ENCODE measurements at places on chromosomes 16 and 17. TPM values are rescaled to one million over a fixed set of nuclear protein-coding genes. Genes with fewer than 3 reads are reported as not detected.

HSD17B2 gene
- total RNA-seq = 0.18 TPM

ITGAD gene
- total RNA-seq = not detected

MLST8 gene
- total RNA-seq = 50.3 TPM

KRTAP1-1 gene
- total RNA-seq = 0.83 TPM

TUBG2 gene
- 3.6 TPM for total RNA-seq

GRCh38 chr17:75764711-75765421 lies at the start of gene GALK1:
Gene GALK1, minus strand, starts transcription at chr17:75765192. Its CDS starts 56 bp downstream, at chr17:75765136.
- no peaks in the 10 kb centered on the region for H3K27me3 ChIP-seq
- peak; percentile 55 for DNase-seq
- H3K4me3 ChIP-seq = peak within 1 kb of the TSS; percentile 55
- peaks cover 7% of the 10 kb centered on the region for H3K4me1 ChIP-seq
- H3K27ac ChIP-seq = peak within 1 kb of the TSS; percentile 25
- no peaks in the 10 kb centered on the region for H3K36me3 ChIP-seq

DNA sequence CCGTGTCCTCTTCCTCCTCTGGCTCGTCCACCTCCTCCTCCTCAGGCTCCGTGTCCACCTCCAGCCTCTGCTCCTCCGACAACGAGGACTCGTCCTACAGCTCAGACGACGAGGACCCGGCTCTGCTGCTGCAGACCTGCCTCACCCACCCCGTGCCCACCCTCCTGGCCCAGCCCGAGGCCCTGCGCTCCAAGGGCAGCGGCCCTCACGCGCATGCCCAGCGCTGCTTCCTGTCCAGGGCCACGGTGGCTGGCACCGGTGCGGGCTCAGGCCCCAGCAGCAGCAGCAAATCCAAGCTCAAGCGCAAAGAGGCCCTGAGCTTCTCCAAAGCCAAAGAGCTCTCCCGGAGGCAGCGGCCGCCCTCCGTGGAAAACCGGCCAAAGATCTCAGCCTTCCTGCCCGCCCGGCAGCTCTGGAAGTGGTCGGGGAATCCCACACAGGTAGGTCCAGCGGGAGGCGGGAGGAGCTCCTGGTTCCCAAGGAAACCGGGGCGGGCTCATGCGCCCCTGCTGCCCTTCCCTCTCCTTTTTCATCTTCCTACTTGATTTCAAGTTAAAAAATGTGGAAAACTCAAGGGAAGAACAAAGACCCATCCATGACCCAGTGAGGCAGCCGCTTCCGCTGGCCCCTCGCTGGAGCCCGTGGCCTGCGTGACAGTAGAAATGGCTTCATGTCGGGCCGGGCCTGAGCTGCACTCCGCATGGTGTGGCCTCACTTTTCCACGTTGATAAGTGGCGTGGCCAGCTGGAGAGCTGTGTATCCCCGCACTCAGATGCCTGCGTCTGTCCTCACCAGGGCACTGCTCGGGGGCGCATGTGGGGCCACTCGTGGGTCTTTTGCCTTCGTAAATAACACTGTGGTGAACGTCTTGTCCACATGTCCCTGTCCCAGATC lies 50.7 kb downstream of the ACTG1 start:
- H3K36me3 ChIP-seq = peaks cover 37% of the 10 kb centered on the region
- DNase-seq = no peak
- no peaks in the 10 kb centered on the region for H3K27me3 ChIP-seq
- H3K4me1 ChIP-seq = no peaks in the 10 kb centered on the region
- no peak overlapping the region for H3K27ac ChIP-seq

DNA sequence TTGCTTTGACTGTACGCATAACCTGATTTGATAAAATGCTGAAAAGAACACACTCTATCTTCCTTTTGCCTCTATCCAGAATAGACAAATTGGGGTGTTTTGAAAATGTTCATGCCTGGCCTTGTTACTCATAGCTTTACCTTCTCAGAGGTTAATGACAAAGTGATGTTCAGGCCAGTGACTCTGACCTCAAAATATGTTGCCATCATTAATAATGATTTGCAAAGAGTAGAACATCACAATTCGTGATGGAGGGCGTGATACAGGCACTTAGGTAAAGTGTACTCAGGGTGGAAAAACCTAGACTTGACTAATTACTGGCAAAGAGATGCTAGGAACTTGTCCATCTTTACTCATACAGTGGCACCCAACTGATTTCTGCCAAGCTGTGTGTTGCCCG lies 656.6 kb upstream of the SOX9 start:
- no peak overlapping the region for H3K27ac ChIP-seq
- no peaks in the 10 kb centered on the region for H3K27me3 ChIP-seq
- no peak overlapping the region for H3K4me3 ChIP-seq
- no peaks in the 10 kb centered on the region for H3K4me1 ChIP-seq

GRCh38 chr16:27486344-27486743 lies 63.4 kb downstream of the GTF3C1 start:
- H3K27ac ChIP-seq = no peak overlapping the region
- peaks cover 85% of the 10 kb centered on the region for H3K36me3 ChIP-seq
- no peaks in the 10 kb centered on the region for H3K27me3 ChIP-seq
- H3K4me3 ChIP-seq = no peak overlapping the region
- no peaks in the 10 kb centered on the region for H3K4me1 ChIP-seq

- H3K27ac ChIP-seq = no peak overlapping the region
- H3K4me3 ChIP-seq = no peak overlapping the region
- H3K36me3 ChIP-seq = no peaks in the 10 kb centered on the region
- no peak for DNase-seq
- peaks cover 13% of the 10 kb centered on the region for H3K27me3 ChIP-seq
Observed at GRCh38 chr16:55052741-55053415, 122.2 kb downstream of the IRX5 start.

GRCh38 chr17:41167561-41167960 lies 460 bp downstream of the KRTAP4-3 start:
- H3K4me1 ChIP-seq = no peaks in the 10 kb centered on the region
- H3K36me3 ChIP-seq = no peaks in the 10 kb centered on the region
- DNase-seq = no peak
- no peaks in the 10 kb centered on the region for H3K27me3 ChIP-seq
- H3K27ac ChIP-seq = no peak overlapping the region

GRCh38 chr17:10460062-10460461 lies 9.3 kb downstream of the MYH4 start:
- no peak overlapping the region for H3K4me3 ChIP-seq
- H3K36me3 ChIP-seq = no peaks in the 10 kb centered on the region
- H3K27me3 ChIP-seq = no peaks in the 10 kb centered on the region
- H3K4me1 ChIP-seq = no peaks in the 10 kb centered on the region
- no peak for DNase-seq
- no peak overlapping the region for H3K27ac ChIP-seq

GRCh38 chr17:28880572-28880945 lies 17.0 kb downstream of the FLOT2 start:
- no peaks in the 10 kb centered on the region for H3K27me3 ChIP-seq
- H3K36me3 ChIP-seq = peaks cover 57% of the 10 kb centered on the region
- H3K4me1 ChIP-seq = no peaks in the 10 kb centered on the region
- H3K27ac ChIP-seq = no peak overlapping the region
- no peak overlapping the region for H3K4me3 ChIP-seq

DNA sequence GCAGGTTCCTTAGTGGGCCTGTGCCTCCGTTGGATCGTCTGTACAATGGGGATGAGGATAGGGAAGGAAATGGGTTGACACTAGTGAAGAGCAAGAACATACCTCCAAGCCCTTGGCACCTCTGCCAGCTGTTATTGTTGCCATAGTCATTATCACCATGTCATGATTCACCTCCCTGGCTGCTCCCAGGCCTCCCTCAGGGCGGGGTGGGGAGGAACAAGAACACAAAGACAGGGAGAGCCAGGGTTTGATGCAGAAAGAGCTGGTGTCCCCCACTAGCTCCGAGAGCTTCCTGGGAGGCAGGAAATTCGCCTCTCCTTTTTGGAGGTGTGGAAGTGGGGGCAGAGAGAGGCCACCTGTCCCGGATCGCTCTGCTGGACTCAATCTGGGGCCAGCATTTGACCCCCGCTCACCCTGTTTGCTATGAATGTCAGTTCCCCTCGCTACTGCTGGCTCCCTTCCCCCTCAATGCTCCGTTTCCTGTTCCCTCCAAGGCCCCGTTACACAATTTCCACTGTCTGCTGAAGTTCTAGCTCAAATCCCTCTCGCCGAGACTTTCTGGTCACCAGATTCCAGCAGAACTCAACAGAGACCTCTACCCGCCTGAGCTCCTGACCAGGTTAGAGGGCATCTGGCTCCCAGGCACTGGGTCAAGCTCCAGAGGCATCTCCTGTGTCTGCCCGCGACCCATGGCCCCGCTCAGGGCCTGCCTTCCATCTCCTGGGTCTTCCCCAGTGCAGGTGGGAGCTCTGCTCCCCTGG lies 9.1 kb downstream of the TIMP2 start:
- H3K36me3 ChIP-seq = peaks cover 15% of the 10 kb centered on the region
- peak overlapping the region; percentile 42 for H3K27ac ChIP-seq
- no peak overlapping the region for H3K4me3 ChIP-seq
- DNase-seq = no peak

DNA sequence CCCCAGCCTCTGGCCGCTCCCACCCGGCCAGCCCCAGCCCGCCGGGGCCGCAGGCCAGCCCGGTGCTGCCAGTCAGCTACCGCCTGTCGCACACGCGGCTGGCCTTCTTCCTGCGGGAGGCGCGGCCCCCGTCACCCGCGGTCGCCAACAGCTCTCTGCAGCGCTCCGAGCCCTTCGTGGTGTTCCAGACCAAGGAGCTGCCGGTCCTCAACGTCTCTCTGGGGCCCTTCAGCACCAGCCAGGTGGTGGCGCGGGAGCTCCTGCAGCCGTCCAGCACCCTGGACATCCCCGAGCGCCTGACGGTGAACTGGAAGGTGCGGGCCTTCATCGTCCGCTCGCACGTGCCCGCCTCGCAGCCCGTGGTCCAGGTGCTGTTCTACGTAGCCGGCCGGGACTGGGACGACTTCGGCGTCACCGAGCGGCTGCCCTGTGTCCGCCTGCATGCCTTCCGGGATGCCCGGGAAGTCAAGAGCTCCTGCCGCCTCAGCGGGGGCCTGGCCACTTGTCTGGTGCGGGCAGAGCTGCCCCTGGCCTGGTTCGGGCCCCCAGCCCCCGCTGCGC lies 46.8 kb downstream of the TMEM132E start:
- H3K4me1 ChIP-seq = no peaks in the 10 kb centered on the region
- DNase-seq = no peak
- H3K36me3 ChIP-seq = no peaks in the 10 kb centered on the region
- peaks cover 23% of the 10 kb centered on the region for H3K27me3 ChIP-seq
- no peak overlapping the region for H3K4me3 ChIP-seq
- no peak overlapping the region for H3K27ac ChIP-seq

- DNase-seq = no peak
- H3K4me1 ChIP-seq = peaks cover 10% of the 10 kb centered on the region
- H3K36me3 ChIP-seq = peaks cover 32% of the 10 kb centered on the region
- H3K27ac ChIP-seq = no peak overlapping the region
- H3K27me3 ChIP-seq = no peaks in the 10 kb centered on the region
Observed at GRCh38 chr16:1688807-1689560, 10.9 kb downstream of the JPT2 start.

GRCh38 chr16:606656-607307 lies 16.9 kb downstream of the RAB40C start:
- no peak overlapping the region for H3K4me3 ChIP-seq
- H3K27ac ChIP-seq = no peak overlapping the region
- no peaks in the 10 kb centered on the region for H3K4me1 ChIP-seq
- DNase-seq = no peak

GRCh38 chr17:83099570-83100181 lies 20.3 kb downstream of the METRNL start:
- no peak for DNase-seq

DNA sequence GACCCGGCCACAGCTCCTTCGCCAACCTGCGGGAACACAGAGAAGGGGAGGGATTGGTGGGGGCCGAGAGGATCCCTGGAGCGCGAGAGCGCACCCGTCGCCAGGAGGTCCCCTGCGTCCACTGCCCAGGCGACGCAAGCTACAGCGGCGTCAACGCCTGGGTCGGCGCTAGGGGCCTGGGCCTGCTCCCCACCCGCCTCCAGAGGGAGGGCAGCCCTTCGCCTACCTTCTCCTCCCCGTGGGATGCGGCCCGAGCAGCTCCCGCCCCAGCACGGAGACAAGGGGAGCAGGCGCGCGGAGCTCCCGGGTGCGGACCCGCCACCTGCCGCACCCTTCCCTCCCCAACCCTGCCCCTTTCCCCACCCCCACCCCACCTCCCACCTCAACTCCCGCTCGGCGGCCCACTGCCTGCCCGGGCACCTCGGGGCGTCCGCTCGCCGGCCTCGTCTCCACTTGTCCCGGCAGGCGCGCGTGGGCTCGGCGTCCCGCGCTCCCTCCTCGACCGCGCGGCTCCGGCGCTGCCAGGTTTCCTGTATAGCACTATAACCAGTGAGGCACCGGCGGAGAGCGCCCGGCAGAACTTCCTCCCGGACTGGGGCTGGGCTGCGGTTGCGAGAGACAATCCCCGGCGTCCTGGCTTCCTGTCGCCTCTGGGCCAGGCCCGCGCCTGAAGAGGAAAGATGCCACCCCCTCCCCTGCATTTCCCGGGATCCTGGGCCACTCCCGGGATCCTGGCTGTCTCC lies 119.1 kb upstream of the SMURF2 start:
- no peaks in the 10 kb centered on the region for H3K27me3 ChIP-seq
- DNase-seq = no peak
- H3K4me3 ChIP-seq = no peak overlapping the region
- no peak overlapping the region for H3K27ac ChIP-seq
- H3K4me1 ChIP-seq = peaks cover 9% of the 10 kb centered on the region

DNA sequence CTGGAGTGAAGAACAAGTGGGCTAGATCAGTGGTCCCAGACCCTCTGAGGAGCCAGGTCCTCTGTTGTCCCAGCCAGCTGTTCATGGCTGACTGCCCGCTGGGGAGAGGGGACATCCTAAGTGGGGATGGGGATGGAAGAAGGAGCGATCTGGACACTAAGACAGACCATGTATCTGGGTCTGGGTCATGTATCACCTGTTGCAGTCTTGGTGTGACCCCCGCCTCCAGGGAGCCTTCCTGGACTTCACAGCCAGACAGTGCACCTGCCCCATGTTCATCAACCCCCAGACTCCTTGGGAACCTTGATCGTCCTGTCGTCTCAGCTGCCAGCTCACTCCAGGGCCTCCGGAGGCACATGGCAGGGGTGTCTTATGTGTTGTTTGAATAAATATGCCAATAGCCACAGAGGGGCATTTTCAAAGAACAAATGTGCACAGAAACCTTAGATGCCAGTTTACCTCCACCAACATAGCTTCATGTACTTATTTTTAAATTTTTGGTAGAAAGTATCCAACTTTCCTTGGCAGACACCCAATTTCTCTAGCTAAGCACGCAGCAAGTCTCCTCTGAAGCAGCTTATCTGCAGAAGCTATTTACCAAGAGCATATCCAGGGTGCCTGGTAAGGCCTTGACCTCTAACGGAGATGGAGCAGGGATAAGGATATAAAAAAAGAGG lies 43.2 kb downstream of the CRISPLD2 start:
- no peaks in the 10 kb centered on the region for H3K4me1 ChIP-seq
- H3K27me3 ChIP-seq = no peaks in the 10 kb centered on the region
- H3K36me3 ChIP-seq = peaks cover 58% of the 10 kb centered on the region
- no peak overlapping the region for H3K27ac ChIP-seq
- no peak for DNase-seq

- no peak overlapping the region for H3K27ac ChIP-seq
- no peaks in the 10 kb centered on the region for H3K27me3 ChIP-seq
Observed at GRCh38 chr17:37045351-37045922, 96.7 kb downstream of the AATF start.

- H3K4me1 ChIP-seq = no peaks in the 10 kb centered on the region
- H3K27me3 ChIP-seq = no peaks in the 10 kb centered on the region
- H3K36me3 ChIP-seq = no peaks in the 10 kb centered on the region
- DNase-seq = no peak
Observed at GRCh38 chr17:74695629-74696028, 17.1 kb downstream of the CD300LF start.
